PC-9 (cell line): ENCODE measurements at places on chromosomes 2 and 18.

- DNase-seq = no peak
These were observed 69.0 kb downstream of the BABAM2 start for GRCh38 chr2:27959496-27959895.

- DNase-seq = no peak
These were observed 17.3 kb upstream of the RHOB start for GRCh38 chr2:20429528-20429927.

GRCh38 chr2:98245491-98245890, 100.8 kb upstream of the CNGA3 start:
- DNase-seq = no peak

GRCh38 chr18:77207540-77207939, 42.1 kb upstream of the GALR1 start:
- no peak for DNase-seq
